Stimulated activated CD4-positive, alpha-beta T cell treated with anti-CD3 and anti-CD28 coated beads, Interleukin-1b, Interleukin-23, amount 100 ng/mL, for 4 hours (primary cell): ENCODE measurements at places on chromosomes 11 and 22.

- no peak for DNase-seq
Observed at GRCh38 chr22:22752556-22753477, 108.4 kb downstream of the GGTLC2 start.

- no peak for DNase-seq
Observed at GRCh38 chr11:1888347-1888753, 3.3 kb downstream of the PRR33 start.

GRCh38 chr11:102733232-102733875 is 8.6 kb upstream of the MMP8 start:
- peak; percentile 10 for DNase-seq

DNA sequence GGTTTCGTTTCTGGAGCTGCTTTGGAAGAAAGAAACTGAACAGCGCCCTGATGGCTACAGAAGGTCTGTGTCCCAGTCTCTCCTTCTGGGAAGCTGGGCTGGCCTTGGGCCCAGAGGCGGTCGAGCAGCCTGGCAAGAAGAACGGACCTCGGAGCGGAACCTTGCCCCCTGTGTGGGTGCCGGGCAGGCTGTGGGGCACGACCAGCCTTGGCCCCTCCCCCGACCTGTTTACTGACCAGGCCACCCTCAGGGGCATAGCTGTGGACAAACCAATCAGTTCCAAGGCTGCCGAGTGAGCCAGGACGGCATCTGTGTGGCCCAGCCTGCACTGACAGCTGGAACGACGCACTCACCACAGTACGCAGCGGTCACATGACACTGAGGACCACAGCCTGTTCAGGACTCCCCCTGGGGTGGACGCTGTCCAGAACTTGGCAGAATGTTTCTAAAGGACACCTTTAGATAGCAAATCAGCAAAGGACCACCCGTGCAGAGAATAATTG is 7.2 kb downstream of the PIM3 start:
- DNase-seq: no peak

DNA sequence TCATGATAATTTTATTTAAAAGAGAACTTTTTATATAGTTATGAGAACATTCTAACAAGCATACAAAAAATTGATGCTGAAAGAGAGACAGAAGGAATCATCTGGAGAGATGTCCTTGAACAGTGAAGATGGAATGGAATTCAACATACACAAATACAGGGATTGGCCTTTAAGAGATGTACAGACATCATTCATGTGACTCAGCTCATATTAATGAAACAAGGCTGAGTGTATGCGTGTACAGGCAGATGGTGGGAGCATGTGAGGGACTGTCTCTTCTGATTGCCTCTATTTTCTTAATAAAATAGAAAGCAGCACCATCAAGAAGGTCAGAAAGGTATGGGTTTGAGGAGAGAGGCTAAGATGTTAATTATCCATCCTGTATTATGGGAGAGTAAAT is 793.3 kb downstream of the CNTN5 start:
- DNase-seq: no peak

DNA sequence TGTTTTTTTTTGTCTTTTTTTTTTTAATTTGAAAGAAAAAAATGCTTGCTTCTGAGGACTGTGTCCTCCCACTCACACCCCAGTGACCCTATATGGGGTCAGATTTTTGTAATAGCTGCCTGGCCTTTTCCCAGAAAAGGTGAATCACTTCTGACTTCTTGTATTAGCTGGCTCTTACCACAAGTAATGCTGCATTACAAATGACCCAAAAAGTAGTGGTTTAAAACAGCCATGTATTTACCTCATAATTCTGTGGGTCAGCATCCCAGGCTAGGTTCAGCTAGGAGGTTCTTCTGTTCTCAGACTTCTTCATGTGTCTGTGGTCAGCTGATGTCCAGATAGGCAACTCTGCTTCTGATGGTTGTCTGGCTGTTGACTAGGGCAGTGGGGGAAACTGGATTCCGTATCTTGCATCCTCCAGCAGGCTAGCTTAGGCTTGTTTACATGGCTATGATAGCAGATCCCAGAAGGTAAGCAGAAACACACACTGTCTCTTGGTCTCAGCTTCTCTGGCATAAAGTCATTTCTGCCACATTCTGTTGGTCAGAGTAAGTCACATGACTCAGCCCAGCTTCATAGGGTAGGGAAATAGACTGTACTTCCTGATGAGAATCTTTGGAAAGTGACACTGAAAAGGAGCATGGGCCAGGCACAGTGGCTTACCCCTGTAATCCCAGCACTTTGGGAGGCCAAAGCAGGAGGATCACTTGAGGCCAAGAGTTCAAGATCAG is 19.5 kb downstream of the LHFPL7 start:
- DNase-seq: no peak
